H9 (cell line): ENCODE measurements at places on chromosomes 3 and 15. TPM values are rescaled to one million over a fixed set of nuclear protein-coding genes. Genes with fewer than 3 reads are reported as not detected.

GRCh38 chr3:108131475-108132134, 40.8 kb upstream of the CD47 start:
- DNase-seq, result no peak
- no peaks in the 10 kb centered on the region for H3K36me3 ChIP-seq
- H3K27ac ChIP-seq, result no peak overlapping the region
- no peaks in the 10 kb centered on the region for H3K4me1 ChIP-seq

DNA sequence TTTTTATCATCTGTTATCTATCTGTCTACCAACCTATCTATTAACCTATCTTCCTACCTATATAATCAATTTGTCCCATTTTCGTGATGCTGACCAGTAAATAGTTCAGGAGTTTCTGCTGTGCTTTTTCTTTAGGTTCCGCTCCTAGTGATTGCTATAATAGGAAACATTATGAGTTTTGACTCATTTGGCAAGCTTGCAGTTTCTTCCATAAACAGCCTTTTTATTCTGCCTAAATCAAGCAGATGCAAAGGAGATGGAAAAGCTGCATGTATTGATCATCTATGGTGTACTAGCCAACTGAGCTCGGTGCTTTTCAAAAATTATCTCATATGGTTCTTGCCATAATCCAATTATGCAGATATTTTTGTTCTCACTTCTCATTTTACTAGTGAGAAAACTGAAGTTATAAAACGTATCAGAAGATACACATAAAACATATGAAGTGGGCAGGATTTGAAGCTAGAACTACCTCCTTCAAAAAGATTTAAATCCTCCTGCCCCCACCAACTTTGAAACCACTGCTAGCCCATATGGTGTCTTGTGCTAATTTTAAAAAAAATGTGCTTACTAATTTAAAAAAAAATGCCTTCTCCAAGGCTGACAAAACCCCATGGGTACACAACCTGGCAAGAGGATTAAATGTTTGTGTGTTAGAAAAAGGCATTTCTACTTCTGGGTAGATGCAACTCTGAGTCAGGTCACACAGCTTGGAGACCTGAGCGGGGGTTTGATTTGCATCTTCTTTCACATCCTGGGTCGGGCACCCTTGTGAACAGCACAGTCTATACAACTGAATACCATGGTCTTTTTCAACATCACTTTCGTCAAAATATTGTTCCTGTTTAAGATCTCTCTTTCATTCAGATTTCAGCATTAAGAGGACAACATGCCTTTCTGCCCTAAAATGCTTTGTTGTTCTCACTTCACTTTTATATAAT, 267.0 kb downstream of the CHL1 start:
- H3K27ac ChIP-seq, result no peak overlapping the region
- no peaks in the 10 kb centered on the region for H3K36me3 ChIP-seq
- no peaks in the 10 kb centered on the region; the same call in 1 of the 2 replicates for H3K4me1 ChIP-seq
- no peak for DNase-seq

DNA sequence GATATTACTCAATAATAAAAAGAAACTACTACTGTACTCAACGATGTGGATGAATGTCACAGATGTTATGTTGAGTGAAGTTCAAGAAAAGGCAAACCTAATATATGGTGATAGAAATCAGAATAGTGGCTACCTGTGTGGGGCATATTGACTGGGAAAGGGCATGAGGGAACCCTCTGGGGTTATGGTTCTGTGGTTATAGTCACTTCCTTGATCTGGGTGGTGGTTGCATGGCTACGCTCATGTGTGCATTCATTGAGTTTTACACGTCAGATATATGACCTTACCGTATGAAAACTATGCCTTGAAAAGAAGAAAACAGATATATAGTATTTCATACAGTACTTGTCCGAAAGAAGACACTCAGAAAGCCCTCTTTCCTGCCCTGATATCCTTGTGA, 331.0 kb upstream of the LRRFIP2 start:
- H3K4me3 ChIP-seq, result no peak overlapping the region
- H3K27ac ChIP-seq, result no peak overlapping the region
- H3K36me3 ChIP-seq, result no peaks in the 10 kb centered on the region

GRCh38 chr3:49666592-49666991, 7.6 kb upstream of the APEH start:
- H3K36me3 ChIP-seq, result no peaks in the 10 kb centered on the region
- no peaks in the 10 kb centered on the region for H3K27me3 ChIP-seq
- H3K27ac ChIP-seq, result no peak overlapping the region
- H3K4me1 ChIP-seq, result no peaks in the 10 kb centered on the region; the same call in 1 of the 2 replicates
- H3K4me3 ChIP-seq, result 0 out of 3 replicates have a peak overlapping the region, but pooled peaks have one; percentile 28

DNA sequence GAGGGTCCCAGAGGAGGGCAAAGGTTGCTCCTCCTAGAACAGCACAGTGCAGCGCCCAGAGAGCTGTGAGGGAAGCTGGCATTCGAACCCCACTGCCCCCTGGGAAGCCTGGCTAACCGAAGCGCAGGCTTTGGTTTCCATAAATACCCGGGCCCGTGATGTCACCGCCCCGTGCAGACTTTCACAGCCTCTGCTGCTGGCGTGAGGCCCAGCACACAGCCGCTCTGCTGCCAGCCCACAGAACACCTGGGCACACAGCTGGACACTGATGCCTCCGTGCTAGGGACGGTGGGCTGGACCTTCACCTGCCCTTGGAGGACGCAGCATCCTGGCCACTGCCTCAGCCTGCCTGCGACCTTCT, 1.0 kb downstream of the IQSEC1 start:
- no peaks in the 10 kb centered on the region for H3K4me1 ChIP-seq
- DNase-seq, result no peak
- H3K27ac ChIP-seq, result no peak overlapping the region
- no peak overlapping the region; the same call in 1 of the 2 replicates for H3K4me3 ChIP-seq

DNA sequence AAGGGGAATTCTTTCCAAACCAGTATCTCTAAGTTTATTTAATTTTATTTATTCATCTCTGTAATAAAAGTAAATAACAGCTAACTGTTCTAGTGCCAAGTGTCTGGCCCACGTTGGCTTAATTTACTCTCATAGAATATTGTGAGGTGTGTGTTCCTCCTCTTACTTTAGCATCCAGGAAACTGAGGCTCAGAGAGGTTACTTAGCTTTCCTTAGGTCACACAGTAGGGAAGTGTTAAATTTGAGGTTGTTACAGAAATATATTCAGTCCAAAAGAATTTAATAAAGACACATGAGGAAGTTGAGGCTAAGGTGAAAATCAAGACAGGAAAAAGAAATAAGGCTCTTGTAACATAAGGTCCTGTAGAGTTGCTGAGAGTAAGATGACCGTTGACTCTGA, 84.4 kb upstream of the MRPS22 start:
- no peak for DNase-seq
- no peaks in the 10 kb centered on the region for H3K27me3 ChIP-seq
- no peaks in the 10 kb centered on the region for H3K36me3 ChIP-seq
- H3K27ac ChIP-seq, result no peak overlapping the region
- no peak overlapping the region for H3K4me3 ChIP-seq
- H3K4me1 ChIP-seq, result no peaks in the 10 kb centered on the region

PCOLCE2 gene
- total RNA-seq, result 6.8 and 9.2 TPM in 2 replicates

DNA sequence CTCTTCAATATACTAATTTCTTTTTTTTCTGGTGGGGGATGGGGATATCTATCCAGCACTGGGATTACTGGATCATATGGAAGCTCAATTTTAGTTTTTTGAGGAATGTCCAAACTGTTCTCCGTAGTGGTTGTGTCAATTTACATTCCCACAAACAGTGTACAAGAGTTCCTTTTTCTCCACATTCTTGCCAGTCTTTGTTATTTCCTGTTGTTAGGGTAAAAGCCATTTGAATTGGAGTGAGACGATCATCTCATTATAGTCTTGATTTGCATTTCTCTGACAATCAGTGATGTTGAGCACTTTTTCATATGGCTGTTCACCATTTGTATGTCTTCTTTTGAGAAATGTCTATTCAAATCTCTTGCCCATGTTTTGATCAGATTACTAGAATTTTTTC, 12.8 kb upstream of the WDR49 start:
- H3K27me3 ChIP-seq, result no peaks in the 10 kb centered on the region
- no peak for DNase-seq
- H3K36me3 ChIP-seq, result no peaks in the 10 kb centered on the region
- no peak overlapping the region for H3K4me3 ChIP-seq

DISP2 gene
- total RNA-seq, result 0.59 and 1.3 TPM in 2 replicates

- no peaks in the 10 kb centered on the region for H3K4me1 ChIP-seq
- peaks cover 66% of the 10 kb centered on the region for H3K36me3 ChIP-seq
Measured at GRCh38 chr3:196821806-196822355, 45.8 kb upstream of the SENP5 start.

C3orf18 gene
- total RNA-seq, result 5.5 and 7.1 TPM in 2 replicates

GRCh38 chr3:61986473-61986872, 386.9 kb downstream of the FEZF2 start:
- DNase-seq, result no peak
- H3K27me3 ChIP-seq, result no peaks in the 10 kb centered on the region
- no peak overlapping the region for H3K4me3 ChIP-seq
- no peak overlapping the region for H3K27ac ChIP-seq

ADAMTS17 gene
- total RNA-seq, result 2.6 and 2.9 TPM in 2 replicates

DNA sequence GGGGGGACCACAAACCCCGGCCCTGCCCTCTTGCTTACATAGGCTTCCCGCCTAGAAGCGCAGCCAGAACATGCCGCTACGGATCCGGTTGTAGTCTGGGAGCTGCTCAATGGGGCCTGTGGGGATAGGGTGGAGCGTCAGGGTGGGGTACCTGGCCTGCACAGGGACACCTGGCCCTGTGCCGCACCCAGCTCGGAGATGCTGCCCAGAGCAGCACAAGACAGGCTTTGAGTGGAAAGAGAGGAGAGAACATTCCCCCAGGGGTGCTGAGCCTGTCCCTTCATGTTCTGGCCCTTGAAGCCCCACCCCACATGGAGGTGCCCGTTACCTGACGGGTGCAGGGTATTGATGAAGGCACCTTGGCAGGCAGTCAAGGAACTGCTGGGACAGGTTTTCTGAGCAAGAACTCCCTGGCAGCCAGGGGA, 4.0 kb upstream of the COL7A1 start:
- DNase-seq, result no peak
- H3K4me3 ChIP-seq, result no peak overlapping the region
- H3K27ac ChIP-seq, result no peak overlapping the region

DNA sequence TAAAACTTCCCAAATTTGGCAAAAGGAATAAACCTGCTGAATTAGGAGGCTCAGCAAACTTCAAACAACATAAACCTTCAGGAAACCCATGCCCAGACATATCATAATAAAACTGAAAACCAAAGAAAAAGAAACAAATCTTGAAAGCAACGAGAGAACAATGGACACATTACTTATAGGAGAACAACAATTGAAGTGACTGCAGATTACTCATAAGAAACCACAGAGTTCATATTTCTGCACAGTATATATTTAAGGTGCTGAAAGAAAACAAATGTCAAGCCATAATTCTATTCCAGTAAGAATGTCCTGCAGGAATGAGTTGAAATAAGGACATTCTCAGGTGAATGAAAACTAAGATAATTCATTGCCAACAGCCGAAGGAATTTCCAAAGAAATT, 80.8 kb upstream of the PROK2 start:
- H3K36me3 ChIP-seq, result peaks cover 10% of the 10 kb centered on the region
- H3K27ac ChIP-seq, result no peak overlapping the region
- no peak for DNase-seq
- no peaks in the 10 kb centered on the region for H3K27me3 ChIP-seq
- H3K4me1 ChIP-seq, result peaks cover 8% of the 10 kb centered on the region; the same call in 1 of the 2 replicates

GRCh38 chr3:153976891-153977554, 144.2 kb upstream of the ARHGEF26 start:
- no peaks in the 10 kb centered on the region for H3K36me3 ChIP-seq
- H3K4me3 ChIP-seq, result no peak overlapping the region
- no peaks in the 10 kb centered on the region for H3K27me3 ChIP-seq
- H3K27ac ChIP-seq, result no peak overlapping the region

BFSP2 gene
- not detected in 2 replicates for total RNA-seq

RASL12 gene
- total RNA-seq, result 7.5 and 7.7 TPM in 2 replicates

GRCh38 chr3:38149708-38150107, 11.2 kb downstream of the MYD88 start:
- no peak for DNase-seq
- no peaks in the 10 kb centered on the region for H3K4me1 ChIP-seq
- H3K36me3 ChIP-seq, result peaks cover 2% of the 10 kb centered on the region; the same call in 1 of the 3 replicates

GRCh38 chr15:82789491-82789890, 16.4 kb downstream of the FSD2 start:
- no peaks in the 10 kb centered on the region for H3K4me1 ChIP-seq
- no peak overlapping the region for H3K27ac ChIP-seq
- no peaks in the 10 kb centered on the region for H3K36me3 ChIP-seq

MOBP gene
- total RNA-seq, result 0.13 TPM in 1 of 2 replicates, not detected in the other
